Muscle of leg (tissue), 16 donors: ENCODE measurements at places on chromosomes 6 and 20.
A peak's percentile ranks its signal among the peaks of the same experiment; 100 is the strongest.

- no peak for DNase-seq
Measured at GRCh38 chr6:101666256-101666655, 272.7 kb downstream of the GRIK2 start.

- DNase-seq = no peak
Measured at GRCh38 chr20:11966186-11966585, 48.5 kb downstream of the BTBD3 start.

GRCh38 chr20:8187740-8188139 is 55.7 kb downstream of the PLCB1 start:
- DNase-seq = no peak

DNA sequence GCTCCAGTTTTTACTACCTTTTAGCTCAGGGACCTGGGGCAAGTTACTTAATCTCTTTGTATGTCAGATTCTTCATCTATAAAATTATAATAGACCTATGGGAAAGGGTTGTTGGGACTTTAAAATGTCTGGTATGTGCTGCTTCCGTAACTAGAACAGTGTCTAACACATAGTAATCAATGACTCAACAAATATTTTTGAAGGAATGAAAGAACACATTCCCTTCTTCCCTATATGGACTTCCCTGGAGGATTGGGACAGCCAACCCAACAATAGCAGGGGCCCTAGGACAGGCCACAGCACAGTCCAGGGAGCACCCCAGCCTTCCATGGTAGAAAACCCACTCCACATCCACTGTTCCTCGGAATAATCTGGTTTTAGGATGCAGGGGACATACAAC is 50.7 kb upstream of the TPD52L1 start:
- no peak for DNase-seq

- DNase-seq = no peak
Measured at GRCh38 chr6:56638760-56639159, 3.9 kb downstream of the DST start.

DNA sequence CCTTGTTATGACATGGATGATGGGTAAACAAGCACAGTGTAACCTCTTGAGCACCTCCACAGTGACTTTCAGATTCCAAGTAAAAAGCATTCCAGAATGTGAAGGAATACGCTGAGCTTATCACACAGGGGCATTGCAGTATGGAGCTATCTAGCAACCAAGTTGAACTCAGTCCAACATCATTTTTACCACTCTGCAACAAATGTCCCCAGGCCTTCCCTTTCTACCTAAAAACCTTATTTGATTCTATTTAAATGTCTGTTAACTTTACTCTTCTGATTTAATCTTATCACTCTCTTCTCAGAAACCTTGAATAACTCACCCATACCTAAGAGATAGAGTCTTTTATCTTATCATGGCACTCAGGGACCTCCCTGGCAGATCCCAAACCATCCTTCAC is 195.8 kb upstream of the CDYL start:
- DNase-seq = no peak

- DNase-seq = peak; percentile 79
Measured at GRCh38 chr6:150940941-150941340, 75.4 kb downstream of the MTHFD1L start.
